ENCODE measurements at places on chromosomes 1 and 21.

DNA sequence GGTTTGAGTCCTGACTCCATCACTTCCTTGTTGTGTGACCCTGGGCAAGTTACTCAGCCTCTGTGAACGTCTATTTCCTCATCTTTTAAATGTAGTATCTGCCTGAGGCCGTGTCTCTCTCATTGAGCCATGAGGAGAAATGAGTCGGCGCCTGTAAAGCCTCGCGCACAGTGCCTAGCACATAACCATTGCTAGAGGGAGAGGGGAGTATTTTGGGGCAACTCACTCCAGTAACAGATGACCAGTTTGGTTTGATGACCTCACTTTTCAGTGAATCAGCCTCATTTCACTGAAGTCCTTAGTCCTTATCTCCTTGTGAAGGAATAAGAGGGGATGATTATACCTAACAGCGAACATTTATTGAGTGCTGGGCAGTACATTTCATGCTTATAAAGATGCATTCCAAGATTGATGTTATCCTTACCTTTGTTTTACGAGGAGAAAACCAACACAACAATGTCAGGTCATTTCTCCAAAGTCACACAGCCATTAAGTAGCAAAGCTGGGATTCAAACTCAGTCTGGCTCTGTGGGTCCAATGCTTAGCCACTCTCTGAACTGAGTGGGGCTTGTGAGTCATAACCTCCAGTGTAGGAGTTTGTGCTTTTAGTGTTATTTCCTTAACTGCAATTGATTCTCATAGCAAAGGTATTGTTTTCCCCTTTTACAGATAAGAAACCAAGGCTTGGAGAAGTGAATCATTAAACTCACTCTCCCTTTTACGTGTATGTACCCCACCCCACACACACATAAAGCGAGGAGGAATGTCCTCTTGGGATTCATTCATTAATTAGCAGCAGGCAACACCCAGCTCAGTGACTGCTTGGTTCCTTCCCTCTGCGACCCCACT is 25.9 kb downstream of the KCNC4 start:
- DNase-seq, result no peak

DNA sequence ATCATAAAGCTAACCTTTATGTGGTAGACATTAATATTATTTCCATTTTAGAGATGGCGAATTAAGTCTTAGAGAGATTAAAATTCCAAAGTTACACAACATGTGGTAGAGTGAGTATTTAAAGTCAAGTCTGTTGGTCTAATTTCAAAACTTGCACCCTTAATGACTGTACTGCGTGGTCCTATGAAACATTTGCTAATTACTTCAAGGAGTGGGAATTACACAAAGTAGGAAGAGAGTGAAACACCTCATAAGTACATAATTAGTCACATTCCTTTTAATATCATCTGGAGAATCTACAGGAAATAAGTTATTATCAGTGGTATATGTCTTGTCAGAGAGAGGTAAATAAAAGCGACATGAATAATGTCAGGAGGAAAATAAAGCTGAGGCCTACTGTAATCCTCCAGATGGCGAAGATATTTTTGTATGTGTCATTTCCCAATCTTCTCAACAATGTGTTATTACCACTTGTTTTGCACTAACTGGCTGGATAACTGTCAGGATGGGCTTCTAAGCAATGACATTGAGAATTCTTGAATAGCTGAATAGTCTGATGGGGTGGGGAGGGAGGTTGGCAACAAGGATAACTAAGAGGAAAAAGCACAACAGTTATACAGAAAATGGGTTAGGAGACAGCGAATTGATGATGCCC is 95.5 kb downstream of the TNFSF18 start:
- no peak for DNase-seq

DNA sequence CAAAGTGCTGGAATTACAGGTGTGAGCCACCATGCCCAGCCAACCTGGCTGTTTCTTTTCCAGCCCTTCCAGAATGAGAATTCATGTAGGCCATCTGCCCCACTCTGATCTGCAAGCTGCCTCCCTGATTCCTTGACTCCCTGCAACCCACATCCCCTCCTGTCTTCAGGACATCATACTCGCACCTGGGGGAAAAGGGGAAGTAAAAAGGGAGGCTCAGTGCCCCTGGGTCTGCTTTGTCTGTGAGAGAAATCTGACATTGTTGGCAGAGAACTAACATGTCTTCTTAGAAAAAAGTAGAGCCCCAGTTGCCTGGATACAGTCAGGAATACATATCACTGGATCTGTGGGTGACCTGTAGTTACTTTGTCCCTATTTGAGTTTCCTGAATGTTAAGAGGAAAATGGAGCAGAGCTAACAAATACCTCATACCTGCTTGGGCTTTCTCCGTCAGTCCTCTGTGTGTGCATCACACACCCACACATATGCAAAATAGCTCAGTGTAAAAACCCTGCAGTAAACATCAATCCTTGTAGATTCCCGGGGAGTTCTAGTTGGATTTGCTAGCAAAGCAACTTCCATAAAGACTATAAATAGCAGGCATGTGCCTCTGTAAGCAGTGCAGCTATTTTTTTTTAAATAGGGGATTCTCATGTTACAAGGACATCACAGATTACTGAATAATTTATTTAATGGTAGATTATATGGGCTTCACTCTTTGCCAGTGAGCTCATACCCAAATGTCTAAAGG is 62.9 kb downstream of the TEX35 start:
- DNase-seq, result no peak

DNA sequence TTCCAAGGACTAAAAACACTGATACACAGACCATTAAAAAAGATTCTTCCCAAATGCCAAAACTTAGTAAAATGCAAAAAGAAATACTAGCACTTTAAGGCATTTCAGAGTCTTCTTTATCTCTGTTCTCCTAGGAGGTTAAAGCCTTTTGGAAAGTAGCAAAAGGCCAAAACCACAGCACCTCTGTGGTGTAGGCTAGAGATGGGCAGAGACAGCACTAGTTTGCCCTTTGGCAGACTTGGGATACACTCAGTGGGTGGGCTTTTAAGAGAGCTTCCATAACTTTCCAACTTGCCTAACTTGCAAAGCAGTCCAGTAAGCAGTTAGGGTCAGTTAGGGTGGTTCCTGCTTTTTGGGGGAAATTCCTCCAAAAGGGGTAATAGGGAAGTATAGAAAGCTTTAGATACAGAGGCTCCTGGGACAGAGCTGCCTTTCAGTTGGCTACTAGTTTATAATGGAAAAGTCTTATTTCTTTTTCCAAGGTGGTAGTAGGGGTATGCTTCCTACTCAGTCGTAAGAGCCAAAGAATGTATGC is 17.9 kb upstream of the PTCH2 start:
- DNase-seq, result no peak

GRCh38 chr1:224770336-224770693 is 154.2 kb downstream of the CNIH3 start:
- no peak for DNase-seq

DNA sequence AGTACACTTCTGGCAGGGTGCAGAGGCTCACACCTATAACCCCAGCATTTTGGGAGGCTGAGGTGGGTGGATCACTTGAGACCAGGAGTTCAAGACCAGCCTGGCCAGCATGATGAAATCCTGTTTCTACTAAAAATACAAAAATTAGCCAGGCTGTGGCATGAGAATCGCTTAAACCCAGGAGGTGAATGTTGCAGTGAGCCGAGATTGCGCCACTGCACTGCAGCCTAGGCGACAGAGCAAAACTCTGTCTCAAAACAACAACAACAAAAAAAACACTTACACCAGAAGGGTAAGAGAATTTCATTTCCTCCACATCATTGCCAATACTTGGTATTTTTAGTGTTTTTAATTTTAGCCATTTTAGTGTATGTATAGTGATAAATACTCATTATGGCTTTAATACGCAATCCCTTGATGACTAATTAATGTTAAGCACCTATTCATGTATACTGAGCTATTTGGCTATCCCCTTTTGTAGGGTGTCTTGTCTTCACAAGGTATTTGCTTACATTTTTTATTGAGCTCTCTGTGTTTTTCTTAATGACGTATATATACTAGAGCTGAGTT is 77.1 kb upstream of the TNR start:
- no peak for DNase-seq

- DNase-seq, result peak; percentile 86
Observed at GRCh38 chr1:167627865-167628641, 2.0 kb upstream of the RCSD1 start.

DNA sequence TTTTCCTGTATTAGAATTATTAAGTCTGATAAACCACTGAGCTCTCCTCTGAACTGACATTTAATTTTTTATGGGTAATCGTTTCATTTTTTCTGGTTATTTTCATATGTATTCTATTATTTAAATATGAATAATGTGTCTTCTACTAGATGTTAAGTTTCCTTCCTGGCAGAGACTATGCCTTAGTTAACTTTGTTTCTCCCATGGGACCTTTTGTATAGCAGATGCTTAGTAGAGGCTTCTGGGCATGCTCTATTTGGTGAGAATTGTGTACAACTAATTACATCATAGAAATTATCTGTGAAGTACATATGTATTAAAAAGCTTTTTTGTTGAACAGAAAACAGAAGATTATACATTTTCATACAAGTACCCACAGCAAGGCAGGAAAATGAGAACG is 23.4 kb downstream of the CTBS start:
- DNase-seq, result no peak

DNA sequence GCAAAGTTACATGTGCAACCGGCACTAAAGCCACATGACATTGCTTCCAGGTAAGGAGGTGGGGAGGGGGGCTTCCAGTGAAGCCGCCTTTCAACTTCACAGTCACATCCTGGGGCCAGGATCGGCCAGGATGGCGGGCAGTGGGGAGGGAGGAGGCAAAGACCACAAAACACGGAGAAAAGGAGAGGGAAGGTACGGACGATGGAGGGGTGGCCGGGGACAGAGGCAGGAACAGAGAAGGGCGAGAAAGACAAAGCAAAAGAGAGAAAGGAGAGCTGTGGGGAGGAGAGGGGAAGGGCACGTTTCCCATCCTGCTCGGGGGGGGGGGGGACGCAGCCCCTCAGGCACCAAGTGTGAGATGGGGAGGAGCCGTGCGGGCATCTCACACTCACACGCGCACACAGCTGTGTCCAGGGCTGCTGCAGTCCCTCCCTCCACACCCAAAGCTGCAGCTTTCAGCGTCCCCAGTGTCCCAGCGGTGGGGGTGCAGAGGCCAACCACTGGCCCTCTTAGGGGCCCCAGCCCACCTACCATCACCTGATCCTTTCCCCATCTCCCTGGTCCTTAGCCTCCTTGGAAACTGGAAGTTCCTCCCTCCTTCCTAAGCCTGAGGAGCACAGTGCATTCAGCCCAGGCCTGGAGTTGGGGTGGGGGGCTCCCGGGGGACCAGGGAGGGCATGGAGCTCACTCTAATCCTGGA is 2.4 kb downstream of the SH2D5 start:
- no peak for DNase-seq

Measured in CD4-positive, alpha-beta T cell treated with Interleukin-6 at 100 ng/mL for 8 hours (primary cell).